ENCODE measurements at places on chromosomes 5 and 9.

DNA sequence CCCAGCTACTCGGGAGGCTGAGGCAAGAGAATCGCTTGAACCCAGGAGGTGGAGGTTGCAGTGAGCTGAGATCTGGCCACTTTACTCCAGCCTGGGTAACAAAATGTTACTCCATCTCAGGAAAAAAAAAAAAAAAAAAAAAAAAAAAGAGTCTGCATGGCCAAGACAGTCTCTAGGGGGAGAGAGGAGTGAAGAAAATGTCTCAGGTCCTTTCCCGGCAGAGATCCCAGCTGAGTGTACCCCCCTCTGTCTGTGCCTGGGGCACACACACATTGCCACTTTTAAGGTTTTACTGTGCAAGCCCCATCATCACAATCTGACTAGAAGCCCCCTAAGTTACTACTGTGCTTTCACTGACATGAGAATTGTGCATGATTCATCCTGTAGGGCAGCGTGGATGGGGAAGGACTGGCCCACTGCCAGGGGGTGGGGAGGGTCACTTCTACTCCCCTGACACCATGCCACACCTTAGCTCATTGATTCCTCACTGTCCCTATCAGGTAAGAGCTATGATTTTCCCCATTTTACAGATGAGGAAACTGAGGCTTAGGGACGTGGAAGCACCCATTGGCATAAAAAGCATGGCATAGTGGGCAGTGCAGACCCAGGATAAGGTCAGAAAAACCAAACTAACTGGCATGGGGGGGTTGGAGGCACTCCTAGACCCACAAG, 102.3 kb upstream of the LARP1 start:
- no peak for DNase-seq

GRCh38 chr9:124260769-124261603, 3.2 kb downstream of the NEK6 start:
- DNase-seq: no peak

GRCh38 chr9:92146610-92147009, 31.4 kb upstream of the SPTLC1 start:
- no peak for DNase-seq

- no peak for DNase-seq
Measured at GRCh38 chr9:88874391-88874790, 116.9 kb upstream of the S1PR3 start.

- DNase-seq: peak; percentile 25
Measured at GRCh38 chr9:130172858-130173665, 858 bp downstream of the NCS1 start.

DNA sequence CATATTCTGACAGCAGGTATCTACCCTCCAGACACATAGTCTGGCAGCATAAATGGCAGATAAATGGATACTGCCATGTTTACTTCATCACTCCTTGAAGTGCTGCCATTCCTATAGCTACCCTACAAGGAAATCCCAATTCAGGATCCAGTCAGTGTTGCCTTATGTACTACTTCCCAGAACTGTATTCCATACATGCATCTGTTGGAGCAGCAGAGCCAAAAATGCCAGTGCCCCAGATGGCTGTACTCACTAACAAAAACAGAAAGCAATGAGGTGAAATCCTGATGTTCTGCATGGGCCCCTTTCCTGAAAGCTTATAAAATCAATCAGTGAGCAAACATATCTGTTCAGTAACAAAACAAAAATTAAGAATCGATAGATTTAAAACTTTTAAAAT, 490.0 kb upstream of the COX7C start:
- no peak for DNase-seq

DNA sequence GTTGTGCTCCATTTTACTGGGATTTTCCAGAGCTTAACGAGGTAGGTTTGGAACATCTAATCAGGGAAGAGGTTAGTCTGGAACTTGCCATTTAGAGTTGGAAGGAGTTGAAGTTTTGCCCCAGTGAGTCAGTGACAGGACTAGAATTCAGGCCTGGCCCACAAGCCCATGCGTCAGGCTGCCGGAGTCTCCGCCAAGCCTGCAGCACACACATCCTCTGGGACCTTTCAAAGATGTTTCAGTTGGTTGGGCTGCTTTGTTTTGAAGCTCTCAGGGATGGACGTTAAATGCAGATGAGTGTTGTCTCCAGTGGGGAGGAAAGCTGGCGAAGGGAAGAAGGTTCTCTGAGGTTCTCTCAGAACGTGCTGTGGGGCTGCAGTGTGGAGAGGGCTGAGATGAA, 147.0 kb downstream of the PSAT1 start:
- no peak for DNase-seq

- no peak for DNase-seq
Measured at GRCh38 chr5:138911441-138911840, 36.3 kb upstream of the LRRTM2 start.

DNA sequence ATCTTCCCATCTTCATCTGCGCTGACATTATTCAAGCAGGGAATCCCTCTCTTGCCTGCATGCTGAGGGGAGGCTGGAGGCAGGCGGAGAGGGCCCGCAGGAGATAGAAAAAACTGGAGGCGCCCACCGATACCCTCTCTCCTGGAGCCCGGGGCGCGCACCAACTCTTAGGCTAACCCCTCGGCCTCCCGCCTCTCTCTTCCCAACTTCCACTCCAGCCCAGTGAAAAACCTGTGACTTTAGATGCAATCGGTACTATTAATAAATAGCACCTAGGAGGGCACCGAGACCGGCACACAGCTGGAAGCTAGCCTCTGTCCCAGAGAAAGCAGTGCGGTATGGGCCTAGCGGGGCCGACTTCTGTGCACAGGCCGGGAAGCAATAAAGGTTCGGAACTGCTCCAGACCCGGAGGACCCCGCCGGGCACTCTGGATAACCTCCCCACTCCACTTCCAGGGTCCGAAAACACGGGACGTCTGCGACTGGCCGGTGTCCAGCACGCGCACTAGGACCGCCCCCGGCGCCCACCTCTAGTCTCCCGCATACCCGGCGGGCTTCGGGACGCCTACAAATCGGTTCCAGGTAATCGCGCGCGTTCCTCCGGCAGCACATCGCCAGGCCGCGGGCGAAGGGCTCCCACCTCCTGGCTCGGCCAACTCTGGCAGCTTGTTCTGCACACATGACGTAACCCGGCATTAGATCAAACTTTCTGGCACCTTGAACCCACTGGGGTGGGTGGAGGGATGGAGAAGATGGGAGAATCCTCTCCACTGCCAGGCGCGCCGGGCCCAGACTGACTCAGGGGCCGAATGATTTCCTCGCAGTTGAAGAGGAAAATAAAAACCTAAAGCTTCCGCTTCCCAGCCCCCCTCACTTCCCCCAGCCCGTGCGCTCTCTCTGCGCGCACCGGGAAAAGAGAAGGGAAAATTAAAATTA, 1.4 kb downstream of the EFNA5 start:
- DNase-seq: no peak

GRCh38 chr9:76516350-76516749, 57.4 kb downstream of the GCNT1 start:
- no peak for DNase-seq

GRCh38 chr5:125411744-125412560, 665.5 kb upstream of the ZNF608 start:
- DNase-seq: no peak

Data from activated T-cell treated with anti-CD3 and anti-CD28 coated beads for 48 hours (primary cell).